ENCODE measurements at places on chromosomes 7 and 10.

GRCh38 chr10:28072573-28072972, 73.7 kb upstream of the ODAD2 start:
- DNase-seq, result no peak

- no peak for DNase-seq
Measured at GRCh38 chr10:78140066-78140630, 106.5 kb downstream of the RPS24 start.

DNA sequence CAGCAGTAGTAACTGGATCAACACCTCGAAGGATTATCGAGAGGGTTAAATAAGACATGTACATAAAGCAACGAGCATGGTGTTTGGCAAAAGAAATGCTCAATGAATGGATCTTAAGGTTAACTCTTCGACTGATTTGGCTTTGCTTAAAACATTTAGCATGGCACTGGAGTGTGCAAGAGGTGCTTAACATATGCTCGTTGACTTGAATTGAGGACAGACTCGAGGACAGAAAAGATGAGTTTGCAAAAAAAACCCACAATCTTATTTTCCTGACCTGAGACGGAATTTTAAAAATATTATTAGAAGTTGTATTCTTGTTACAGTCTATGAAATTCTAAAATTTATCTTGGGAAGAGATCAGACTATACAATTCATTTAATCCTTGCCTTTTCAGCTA, 49.4 kb upstream of the ST8SIA6 start:
- no peak for DNase-seq

GRCh38 chr10:120632047-120632446, 175.0 kb downstream of the PLPP4 start:
- no peak for DNase-seq

GRCh38 chr10:29304264-29304994, 15.6 kb downstream of the LYZL1 start:
- DNase-seq, result no peak

DNA sequence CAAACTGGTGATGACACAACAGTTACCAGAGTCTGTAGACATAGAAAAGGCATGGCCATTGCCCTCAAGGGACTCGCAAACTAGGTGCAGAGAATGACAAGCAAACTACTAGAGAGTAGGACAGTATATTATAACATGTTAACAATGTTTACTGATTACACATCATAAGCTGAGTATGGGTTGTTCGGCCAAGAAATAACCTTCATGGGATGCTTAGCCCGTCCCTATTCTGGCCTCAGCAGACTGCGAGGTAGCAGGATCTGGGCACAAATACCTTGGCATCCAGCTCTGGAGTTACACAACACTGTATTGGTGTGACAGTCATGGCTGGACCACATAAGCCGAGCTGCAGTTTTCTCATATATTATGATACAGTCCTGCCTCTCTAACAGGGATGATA, 51.4 kb downstream of the ABCB4 start:
- DNase-seq, result no peak

GRCh38 chr7:54483523-54483922, 58.7 kb upstream of the VSTM2A start:
- no peak for DNase-seq

- no peak for DNase-seq
Measured at GRCh38 chr10:132684164-132684891, 101.6 kb downstream of the NKX6-2 start.

Measured in effector memory CD8-positive, alpha-beta T cell (primary cell).